ENCODE measurements at places on chromosomes 2 and 18.

GRCh38 chr2:23624378-23624777 lies 239.4 kb downstream of the KLHL29 start:
- DNase-seq, result no peak

DNA sequence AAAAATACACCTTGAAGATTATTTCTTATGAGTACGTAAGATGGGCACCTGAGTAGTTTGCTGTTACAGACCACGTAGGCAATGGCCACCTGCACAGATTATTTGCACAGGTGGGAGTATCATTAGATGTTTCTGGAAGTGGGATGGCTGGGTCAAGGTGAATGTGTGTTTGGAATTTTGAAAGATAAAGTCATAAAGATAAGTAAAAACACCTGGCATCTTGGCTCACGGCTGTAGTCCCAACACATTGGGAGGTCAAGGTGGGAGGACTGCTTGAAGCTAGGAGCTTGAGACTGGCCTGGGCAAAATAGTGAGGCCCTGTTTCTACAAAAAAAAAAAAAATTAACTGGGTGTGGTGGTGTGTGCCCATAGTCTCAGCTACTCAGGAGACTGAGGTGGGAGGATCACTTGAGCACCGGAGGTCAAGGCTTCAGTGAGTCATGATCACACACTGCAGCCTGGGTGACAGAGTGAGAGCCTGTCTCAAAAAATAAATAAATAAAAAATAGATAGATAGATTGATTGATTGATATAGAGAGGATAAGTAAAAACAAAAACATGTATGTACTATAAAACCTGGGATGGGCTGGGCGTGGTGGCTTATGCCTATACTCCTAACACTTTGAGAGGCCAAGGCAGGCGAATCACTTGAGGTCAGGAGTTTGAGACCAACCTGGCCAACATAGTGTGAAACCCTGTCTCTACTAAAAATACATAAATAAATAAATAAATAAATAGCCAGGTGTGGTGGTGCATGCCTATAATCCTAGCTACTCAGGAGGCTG lies 30.4 kb downstream of the ODC1 start:
- no peak for DNase-seq

- DNase-seq, result peak; percentile 31
Measured at GRCh38 chr2:161122772-161123530, 37.3 kb upstream of the TANK start.

- DNase-seq, result no peak
Measured at GRCh38 chr2:224393157-224393872, 8.6 kb downstream of the FAM124B start.

DNA sequence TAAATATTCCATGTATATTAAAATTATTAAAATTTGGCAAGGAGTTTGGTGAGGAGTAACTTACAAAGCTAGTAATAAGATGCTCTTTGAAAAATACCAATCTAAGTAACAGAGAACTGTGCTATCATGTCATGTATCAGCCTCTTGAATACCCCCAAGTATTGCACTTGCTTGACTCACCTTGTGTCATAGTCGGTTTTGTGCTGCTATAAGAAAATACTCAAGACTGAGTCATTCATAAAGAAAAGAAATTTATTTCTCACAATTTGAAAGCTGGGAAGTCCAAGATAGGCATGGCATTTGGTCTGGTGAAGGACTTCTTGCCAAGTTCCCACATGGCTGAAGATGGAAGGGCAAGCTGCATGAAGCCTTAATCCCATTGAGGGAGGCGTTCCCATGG lies 179.2 kb downstream of the MEMO1 start:
- no peak for DNase-seq

DNA sequence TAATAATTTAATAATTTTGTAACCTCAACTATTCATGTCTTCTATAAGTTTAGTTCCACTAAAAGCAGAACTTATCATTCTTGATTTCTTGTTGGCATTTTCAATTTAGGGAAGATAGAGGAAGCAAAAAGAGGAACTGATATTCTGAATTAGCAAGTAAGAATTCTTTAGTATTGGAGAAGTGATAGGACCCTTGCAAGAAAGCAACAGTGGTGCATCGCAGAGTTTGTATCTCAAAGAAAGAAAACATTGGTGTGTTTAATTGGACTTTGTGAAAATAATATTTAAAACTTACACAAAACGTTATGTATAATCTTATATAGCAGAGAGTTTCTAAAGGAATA lies 36.5 kb upstream of the TNFRSF11A start:
- no peak for DNase-seq

All from 8988T (cell line).